ENCODE measurements at places on chromosomes 4 and X.

- DNase-seq: no peak
These were observed 4.3 kb downstream of the CFAP99 start for GRCh38 chr4:2423066-2423465.

- DNase-seq: no peak
These were observed 570 bp upstream of the RNF128 start for GRCh38 chrX:106725931-106726330.

DNA sequence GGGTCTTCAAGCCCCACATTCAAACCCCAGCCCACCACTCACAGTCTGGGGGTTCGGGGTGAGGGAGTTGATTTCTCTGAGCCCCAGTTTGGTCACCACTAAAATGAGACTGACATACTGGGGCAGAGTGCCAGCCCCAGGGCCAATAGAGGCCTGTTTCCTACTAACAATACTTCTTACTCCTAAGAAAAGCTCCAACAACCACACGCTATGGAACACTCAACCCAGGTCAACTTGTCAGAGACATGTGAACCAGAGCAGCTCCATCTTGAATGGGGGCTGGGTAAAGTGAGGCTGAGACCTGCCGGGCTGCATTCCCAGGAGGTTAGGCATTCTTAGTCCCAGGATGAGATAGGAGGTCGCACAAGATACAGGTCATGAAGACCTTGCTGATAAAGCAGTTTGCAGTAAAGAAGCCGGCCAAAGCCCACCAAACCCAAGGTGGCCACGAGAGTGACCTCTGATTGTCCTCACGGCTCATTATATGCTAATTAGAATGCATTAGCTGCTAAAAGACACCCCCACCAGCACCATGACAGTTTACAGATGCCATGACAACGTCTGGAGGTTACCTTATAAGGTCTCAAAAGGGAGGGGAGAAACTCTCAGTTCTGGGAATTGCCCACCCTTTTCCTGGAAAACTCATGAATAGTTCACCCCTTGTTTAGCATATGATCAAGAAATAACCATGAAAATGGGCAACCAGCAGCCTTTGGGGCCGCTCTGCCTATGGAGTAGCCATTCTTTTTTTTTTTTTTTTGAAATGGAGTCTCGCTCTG lies 26.6 kb upstream of the HTRA3 start:
- DNase-seq: no peak

GRCh38 chr4:124085561-124086180 lies 626.9 kb downstream of the ANKRD50 start:
- no peak for DNase-seq

DNA sequence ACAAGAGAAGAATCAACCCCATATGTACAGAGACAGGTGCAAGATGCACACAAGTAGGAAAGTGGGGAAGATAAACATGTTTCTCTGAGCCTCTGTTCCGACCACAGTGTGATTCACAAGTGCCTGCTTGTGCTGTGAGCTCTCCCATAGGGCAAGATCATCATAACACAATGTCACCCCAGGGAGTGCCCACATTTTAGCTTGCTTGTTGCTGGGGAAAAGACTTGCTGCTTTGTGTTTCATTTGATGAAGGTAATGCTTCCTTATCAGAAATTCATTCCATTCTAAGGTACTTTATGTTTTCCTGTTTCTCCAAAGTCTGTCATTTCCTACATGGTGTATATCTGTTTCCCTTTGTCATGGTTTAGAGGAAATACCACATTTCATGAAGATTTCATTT lies 304.5 kb upstream of the DIPK2B start:
- DNase-seq: no peak

DNA sequence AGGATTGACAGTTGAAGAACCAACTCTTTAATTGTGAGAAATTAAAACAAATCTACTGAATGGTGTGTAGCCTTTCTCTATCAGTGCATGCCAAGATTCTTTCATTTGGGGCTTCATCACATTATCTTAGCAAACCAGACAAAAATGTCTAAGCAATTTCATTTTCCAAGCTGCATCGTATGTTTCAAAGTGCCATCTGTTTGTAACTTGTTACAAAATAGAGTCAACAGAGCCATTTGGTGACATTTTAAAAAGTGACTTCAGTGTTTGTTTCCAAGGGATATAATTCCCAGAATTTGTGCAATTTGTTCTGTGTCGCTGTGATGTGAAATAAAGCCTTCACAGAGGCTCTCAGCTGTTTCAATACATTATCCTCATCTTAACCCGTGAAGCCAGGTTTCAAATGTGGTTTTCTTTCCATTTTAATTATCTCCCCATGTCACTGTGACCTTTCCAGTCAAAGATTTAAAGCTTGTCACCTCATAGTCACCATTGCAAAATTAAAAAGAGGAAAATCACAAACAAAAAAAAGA lies 46.0 kb upstream of the C1QTNF7 start:
- DNase-seq: no peak

GRCh38 chr4:28754376-28754775 lies 1893.7 kb downstream of the STIM2 start:
- DNase-seq: no peak

GRCh38 chrX:20300822-20301221 lies 34.1 kb upstream of the RPS6KA3 start:
- peak; percentile 41 for DNase-seq

DNA sequence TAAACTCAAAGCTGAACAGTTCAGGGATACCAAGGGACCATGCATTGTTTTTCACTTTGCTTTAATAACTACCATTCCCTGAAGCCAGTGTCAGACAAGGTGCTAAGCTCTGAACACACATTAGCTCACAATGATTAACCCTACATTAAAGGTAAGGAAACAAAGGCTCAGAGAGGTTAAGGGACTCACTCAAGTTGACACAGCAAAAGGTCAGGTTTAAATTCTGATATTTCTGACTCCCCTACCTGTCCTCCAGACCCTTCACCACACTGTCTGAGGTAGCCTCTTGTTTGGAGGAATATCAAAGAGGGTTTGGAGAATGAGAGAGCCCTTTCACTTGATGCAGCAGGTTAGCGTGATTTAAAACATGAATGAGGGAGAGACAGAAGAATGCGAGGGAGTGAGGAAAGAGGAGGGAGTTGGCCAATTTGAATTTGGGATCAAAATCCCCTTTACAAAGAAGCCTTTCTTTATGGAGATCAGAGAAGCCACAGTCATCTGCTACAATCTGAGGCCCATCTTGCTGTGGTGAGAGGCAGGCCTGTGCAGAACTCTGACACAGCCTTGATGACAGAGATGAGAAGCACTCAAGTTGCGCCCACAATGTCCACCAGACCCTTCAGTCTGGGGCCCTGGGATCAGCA lies 103.5 kb downstream of the FHDC1 start:
- DNase-seq: no peak

DNA sequence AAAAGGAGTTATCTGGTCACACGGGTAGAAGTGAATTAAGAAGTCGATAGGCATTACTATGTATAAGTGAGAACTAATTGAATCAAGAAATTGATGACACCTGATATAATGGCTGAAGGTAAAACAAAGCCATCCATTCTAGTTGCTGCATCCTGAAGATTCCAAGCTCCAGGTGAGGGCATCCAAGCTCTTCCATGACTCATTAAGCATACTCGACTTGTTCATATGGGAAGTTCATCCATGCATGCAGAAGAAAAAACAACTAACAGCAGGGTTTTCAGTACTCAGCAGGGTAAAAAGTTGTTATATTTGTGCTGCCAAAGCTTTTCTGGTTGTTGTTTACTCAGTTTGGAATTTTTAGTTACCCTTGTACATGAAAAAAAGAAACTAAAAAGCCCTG lies 508.0 kb upstream of the CXorf51A start:
- no peak for DNase-seq

DNA sequence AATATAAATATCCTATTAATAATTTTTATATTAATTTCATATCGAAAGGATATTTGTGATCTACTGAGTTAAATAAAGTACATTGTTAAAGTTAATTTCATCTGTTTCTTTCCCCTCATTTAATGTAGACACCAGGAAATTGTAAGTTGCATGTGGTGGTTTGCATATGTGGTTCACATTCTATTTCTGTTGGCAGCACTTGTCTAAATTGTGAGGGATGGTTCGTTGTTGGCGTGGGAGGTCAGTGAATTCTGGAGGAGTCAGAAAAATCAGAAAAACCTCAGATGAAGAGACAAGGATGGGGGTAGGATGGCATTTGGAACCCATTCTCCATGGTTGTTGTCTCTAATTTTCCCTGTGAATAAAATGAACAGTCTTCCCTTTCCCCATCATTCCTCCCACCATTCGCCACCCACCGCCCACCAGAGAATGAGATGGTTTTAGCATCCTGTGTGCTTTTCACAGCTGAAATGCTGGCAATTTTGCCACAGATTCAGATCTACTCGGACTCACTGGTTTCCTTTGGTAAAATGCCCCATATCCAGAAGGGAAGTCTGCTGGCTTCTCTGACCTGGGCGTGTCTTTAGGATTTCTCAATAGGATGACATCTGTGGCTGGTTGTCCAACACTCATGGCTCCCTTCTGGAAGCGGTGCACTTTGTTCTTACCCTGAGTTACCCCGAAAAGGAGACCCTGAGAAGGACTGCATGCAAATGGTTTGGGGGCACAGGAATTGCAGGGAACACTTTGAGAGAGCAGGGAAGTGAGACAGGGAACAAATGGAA lies 52.3 kb downstream of the LGI2 start:
- no peak for DNase-seq

GRCh38 chr4:1550122-1551070 lies 133.7 kb downstream of the FAM53A start:
- DNase-seq: no peak

DNA sequence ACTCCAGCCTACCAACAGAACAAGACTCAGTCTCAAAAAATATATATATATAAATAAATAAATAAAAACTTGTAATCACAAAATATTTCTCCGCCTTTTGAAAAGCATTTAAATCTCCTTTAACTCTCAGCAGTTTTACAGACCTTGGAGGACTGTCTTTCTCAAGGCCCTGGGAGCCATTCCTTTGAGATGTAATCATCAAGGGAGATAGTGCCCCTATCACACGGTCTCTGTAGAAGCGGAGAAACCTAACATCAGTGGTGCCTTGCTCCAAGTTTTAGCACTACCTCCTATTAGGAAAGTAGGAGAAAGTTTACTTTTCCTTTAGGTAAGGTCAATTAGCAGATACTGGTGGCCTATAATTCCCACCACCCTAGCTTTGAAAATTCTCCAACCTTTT lies 58.5 kb downstream of the ANTXR2 start:
- no peak for DNase-seq

DNA sequence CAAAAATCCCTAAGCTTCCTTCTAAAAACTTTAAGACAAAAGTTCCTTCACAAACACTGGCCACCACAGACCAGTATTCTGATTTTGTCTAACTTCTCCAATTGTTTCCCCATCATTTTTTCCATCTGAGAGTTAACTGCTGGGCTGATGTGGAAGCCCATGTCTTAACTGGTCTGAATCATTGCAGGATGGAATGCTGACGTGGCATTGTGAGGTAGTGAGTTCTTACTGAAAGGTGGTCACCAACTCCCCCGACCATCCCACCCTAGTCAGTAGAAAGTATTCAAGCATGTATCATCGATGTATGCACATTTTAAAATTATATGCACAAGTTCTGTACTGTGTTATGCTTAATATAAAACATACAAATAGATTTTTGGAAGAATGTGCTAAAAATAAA lies 99.1 kb upstream of the SMIM10 start:
- no peak for DNase-seq

DNA sequence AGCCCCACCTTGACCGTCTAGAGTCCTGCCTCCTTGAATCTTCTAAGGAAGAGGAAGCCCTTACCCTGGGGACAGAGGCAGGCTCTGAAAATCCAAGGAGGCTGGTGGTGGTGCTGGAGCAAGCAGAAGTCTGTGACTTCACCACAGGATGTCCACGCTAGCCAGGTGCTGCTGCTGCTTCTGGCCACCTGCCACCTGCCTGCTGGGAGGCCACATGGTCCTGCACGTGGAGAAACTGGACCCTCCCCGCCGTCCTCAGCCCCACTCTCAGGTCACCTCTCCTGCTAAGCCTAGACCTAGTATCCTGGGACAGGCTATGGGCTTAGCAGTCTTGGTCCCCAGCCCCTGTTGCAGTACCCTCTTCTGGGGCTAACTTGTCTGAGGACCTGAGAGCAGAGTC lies 15.8 kb downstream of the TMEM31 start:
- no peak for DNase-seq

DNA sequence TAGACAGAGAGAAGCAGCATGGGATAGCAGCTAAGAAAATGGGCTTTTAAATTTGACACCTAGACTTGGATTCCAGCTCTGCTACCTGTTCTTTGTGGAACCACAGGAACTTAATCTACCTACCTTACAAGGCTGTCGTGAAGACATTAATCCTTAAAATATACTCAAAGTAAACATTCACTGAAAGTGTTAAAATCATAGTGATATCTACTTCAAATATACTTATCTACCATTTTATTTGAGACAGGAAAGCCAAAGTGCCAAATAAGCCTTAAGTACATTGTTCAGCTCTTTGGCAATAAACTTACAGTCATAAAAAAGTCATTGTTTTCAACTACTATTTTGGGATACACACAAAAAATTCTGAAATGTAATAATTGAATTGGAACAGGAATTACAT lies 295.0 kb upstream of the PITX2 start:
- DNase-seq: no peak

- DNase-seq: no peak
These were observed 7.2 kb downstream of the PRKG2 start for GRCh38 chr4:81207828-81208227.

- no peak for DNase-seq
These were observed 22.8 kb downstream of the MSN start for GRCh38 chrX:65690057-65690855.

- DNase-seq: no peak
These were observed 152.0 kb upstream of the FTHL17 start for GRCh38 chrX:31223817-31224216.

DNA sequence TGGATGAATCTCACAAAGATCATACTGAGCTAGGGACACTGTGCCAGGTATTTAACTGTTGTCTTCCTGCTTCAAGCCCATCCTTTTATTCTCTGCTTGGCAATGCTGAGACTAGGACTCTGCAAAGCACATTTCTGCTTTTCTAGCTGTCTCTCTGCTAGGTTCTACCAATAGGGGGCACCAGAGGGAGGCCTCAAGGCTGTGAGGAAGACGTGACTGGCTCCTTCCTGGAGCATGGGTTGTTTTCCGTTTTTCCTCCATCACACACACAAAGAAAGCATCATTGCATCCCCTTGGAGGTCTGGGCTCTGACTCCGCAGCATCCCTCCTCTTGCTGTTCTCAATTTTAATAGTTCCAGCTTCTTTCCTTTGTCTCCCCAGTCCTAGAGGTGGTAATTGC lies 10.9 kb upstream of the DCTD start:
- DNase-seq: peak; percentile 2

DNA sequence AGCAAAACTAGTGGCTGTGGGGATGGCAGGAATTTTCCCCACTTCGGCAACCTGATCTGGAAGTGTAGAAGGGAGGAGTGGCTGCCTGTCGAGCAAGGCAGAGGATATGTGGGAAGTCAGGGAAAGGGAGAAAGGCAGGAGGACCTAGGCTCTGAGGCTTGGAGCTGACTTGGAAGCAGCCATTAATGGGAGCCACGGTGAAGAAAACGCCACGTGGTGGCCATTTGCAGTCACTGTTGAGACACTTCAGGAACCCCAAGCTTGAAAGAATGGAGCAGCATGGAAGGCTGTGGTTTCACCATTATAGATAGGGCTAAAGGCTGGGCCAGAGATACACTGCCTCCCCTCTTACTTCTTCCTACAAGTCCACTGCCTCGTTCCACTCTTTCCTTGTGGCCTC lies 41.8 kb upstream of the MAML3 start:
- peak; percentile 5 for DNase-seq
